Posterior vena cava (tissue), 2 donors: ENCODE measurements at places on chromosomes 16 and 17.

DNA sequence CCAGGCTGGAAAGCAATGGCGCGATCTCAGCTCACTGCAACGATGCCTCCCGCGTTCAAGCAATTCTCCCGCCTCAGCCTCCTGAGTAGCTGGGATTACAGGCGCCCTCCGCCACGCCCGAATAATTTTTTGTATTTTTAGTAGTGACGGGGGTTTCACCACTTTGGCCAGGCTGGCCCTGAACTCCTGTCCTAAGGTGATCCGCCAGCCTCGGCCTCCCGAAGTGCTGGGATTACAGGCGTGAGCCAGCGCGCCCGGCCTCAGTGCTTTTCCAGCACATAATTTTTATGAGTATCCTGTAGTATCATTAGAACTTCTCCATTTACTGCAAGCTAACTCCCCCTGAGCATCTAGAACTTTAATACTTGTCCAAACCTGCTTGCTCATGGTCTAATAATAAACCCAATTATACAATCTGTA lies 1.8 kb downstream of the UBE2G1 start:
- DNase-seq, result no peak

DNA sequence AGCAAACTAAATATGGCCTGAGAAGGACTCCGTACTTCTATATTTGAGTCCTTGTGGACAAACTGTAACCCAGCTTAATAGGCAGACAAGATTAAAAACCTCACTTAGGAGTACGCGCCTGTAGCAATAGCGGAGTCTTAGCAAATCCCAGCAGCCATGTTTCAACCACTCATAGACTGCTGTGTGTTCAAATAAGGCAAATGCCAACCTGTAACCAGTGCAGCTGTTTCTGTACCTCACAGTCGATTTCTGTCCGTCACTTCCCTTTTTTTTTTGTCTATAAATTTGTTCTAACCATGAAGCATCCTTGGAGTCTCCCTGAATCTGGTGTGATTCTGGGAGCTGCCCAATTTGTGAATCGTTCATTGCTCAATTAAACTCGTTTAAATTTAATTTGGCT lies 30.2 kb downstream of the TANC2 start:
- no peak for DNase-seq

- no peak for DNase-seq
Observed at GRCh38 chr16:59342669-59343068, 608.6 kb upstream of the GOT2 start.

- DNase-seq, result peak; percentile 43
Observed at GRCh38 chr16:24677388-24677787, 52.1 kb upstream of the TNRC6A start.
